ENCODE measurements at places on chromosomes 1 and 21.

DNA sequence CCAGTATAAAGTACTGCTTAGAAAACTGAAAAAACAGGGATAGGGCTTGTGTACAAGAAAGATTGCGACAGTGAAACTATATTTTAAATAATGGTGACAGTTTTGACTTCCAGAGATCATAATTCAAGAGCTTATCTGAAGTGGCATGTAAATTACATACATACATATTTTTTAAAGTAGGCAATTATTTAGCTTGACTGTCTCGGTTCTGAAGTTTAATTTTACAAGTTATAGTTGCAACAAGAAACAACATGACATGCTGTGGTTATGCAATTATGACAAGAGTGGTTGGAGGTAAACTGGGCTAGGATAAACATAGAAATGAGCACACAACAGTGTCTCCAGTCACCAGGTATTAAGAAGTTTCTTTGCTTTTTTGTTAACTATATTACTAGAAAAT is 4.1 kb downstream of the C1orf21 start:
- no peak for DNase-seq

- DNase-seq: no peak
These were observed 44.5 kb downstream of the PTGFR start for GRCh38 chr1:78535286-78535685.

GRCh38 chr1:82177192-82177591 is 376.5 kb downstream of the ADGRL2 start:
- DNase-seq: no peak

DNA sequence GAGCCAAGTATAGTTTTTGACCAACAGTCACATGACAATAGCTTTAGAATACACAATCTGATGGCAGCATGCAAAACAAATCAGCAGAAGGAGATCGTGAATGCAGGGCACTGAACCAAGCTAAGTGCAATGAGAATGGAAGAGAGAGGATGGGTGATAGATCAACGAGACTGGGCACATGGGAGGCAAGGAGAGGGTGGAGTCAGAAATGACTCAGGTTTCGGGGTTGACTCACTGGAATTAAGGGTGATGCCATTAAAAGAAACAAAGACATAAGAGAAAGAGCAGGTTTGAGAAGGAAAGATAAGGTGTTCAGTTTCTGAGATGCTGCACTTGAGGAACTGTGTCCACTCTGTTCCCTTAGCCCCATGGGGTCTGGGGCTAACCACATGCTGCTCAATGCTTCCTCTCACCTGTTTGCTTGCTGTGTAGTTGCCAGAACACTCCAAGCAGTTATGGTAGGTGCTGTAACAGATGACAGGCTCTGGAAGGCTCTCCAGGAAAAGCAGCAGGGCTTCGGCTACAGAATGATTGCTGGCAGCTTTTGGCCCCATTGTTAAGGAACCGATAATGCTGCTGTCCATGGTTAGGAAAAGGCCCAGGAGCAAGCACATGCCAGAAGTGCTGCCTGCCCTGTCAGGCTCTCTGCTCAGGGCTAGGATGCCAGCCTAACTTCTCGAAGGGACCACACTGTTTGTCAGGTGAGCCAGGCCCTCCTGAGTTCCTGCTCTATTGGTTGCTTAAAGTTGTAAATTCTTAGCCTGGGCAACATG is 6.1 kb upstream of the MTF1 start:
- DNase-seq: no peak

DNA sequence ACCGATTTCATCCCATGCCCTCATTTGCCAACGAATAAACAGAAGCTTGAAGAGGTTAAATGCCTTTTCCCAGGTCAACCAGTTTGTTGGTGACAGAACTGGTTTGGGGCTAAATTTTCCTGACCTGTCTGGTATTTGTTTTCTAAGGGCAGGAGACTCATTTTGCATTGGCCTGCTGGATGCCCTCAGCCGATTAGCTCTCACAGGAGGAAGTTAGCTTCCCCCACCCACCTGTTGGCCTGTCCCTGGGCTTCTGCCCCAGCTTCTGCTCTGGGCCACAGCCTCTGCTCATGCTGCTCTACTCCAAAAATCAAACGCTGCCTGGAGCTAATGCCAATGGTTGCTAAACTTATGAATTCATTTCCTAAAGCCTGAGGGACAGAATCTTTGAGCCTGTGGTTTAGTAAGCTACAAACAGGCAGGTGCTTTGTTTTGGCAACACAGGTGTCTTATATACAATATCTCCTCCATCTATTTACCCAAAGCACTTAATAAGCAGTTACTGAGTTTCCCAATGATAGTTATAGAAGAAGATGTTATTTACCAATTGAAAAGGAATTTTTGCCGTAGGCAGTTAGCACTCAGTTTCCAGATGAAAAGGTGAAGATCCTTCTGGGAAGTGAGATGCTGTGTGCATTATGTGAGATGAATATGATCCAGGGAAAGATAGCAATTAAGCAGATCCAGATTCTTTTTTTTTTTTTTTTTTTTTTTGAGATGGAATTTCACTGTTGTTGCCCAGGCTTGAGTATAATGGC is 82.3 kb downstream of the TM2D1 start:
- no peak for DNase-seq

- DNase-seq: no peak
These were observed 36.4 kb downstream of the PALMD start for GRCh38 chr1:99682291-99682751.

- DNase-seq: no peak
These were observed 43.3 kb downstream of the NID1 start for GRCh38 chr1:236021424-236022135.

- DNase-seq: no peak
These were observed 444.1 kb downstream of the PLPP3 start for GRCh38 chr1:56135069-56135863.
